ENCODE measurements at places on chromosomes 3 and 15.
A peak's percentile ranks its signal among the peaks of the same experiment; 100 is the strongest.

- no peak for DNase-seq
These were observed 37.6 kb downstream of the PLXNA1 start for GRCh38 chr3:127020543-127020942.

- DNase-seq = no peak
These were observed 22.6 kb downstream of the MTHFS start for GRCh38 chr15:79874242-79874641.

GRCh38 chr15:85499371-85499887 is 119.0 kb downstream of the AKAP13 start:
- DNase-seq = no peak

DNA sequence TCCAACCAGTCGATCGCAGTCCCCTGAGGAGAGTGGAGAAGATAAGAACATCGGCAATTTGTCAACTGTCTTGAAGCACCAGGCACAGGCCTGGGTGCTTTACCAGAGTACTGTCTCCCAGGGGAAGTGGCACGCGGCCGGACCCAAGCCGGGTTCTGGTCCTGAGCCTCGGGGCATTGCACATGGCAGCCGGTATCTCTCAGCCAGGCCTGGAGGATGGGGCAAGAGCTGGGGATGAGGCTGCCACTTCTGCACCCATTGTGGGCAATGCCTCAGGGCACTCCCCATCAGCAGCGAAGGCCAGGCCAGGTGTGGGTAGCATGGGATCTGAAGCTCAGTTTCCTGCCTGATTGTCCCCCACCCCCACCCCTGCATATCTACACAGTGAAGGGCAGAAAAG is 77.5 kb downstream of the ADCY5 start:
- no peak for DNase-seq

GRCh38 chr3:22951910-22952309 is 251.2 kb upstream of the UBE2E2 start:
- no peak for DNase-seq

- no peak for DNase-seq
These were observed 179.9 kb downstream of the MCTP2 start for GRCh38 chr15:94411285-94411684.

DNA sequence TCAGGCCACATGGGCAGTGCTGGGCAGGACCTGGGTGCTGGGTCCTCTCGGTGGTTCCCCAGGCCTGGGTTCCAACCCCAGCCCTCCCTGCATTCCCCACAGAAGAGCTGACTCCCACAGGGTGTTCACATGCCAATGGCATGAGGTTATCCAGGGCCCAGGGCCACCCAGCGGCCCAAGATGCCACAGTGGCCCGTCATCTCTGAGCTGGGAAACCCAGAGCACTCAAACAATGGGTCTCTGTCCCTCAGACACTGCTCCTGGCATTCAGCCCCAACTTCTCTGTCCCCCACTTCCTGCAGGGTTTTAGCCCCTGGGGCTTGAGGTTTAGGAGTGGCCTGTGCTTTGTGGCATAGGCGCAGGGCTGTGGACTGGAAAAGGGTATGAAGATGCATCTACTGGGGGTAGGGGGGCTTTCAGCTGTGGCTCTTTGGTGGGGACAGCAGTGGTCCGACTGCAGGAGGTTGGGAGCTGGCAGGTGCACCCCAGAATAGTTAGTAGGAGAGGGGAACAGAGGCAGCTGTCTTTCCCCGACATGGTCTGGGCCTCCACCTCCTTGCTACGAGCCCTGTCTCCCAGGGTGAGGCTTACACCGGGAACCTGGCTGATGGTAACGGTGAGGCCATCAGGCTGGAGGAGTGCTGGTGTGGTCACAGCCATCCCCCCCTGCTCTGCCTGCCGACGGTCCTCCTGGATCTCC is 1.7 kb downstream of the CCDC9B start:
- no peak for DNase-seq

GRCh38 chr3:39473452-39474125 is 6.1 kb downstream of the MOBP start:
- no peak for DNase-seq

GRCh38 chr3:136171097-136171542 is 25.0 kb downstream of the MSL2 start:
- no peak for DNase-seq

GRCh38 chr3:13455644-13456043 is 24.5 kb upstream of the HDAC11 start:
- DNase-seq = no peak

DNA sequence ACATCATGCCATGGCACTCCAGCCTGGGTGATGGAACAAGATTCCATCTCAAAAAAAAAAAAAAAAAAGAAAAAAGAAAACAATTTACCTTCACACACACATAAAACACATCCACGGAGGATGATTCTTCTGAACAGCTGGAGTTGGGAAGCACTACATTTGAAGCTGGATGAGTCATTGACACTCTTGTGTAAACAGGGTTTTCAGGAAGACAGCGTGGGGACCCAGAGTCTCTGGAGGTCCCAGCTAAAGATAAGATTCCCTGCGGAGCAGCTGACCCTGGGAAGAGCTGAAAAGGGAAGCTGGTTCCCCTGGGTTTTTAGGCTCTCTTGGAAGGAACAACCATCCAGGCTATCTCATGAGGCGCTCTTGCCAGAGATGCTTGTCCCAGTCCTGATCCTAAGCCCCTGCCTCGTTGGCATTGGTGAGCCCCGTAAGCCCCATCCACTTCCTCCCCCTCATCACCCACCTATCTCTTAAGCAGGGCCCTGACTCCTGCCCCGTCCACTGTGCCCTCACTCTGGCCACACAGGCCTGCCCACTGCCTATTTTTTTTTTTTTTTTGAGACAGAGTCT is 32.0 kb upstream of the FURIN start:
- DNase-seq = peak; percentile 32

DNA sequence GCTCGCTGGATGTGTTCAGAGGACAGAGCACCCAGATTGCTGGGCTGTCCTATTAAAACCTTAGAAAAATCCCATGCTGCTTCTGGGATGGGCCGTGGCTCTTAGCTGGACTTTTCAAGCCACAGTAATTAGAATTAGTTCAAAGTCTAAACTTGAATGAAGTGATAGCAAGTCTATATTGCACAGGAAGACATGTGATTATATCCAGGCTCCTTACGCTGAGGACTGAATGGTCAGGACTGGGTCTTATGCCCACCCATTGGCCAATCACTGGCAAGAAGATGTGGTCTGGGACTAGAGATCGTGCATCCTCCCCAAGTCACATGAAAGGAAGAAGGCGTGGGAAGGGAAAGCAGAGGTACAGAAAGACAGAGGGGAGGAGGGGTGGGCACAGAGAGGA is 227.6 kb downstream of the FAM43A start:
- no peak for DNase-seq

- DNase-seq = no peak
These were observed 279.8 kb downstream of the ARPP21 start for GRCh38 chr3:35919160-35919559.

- DNase-seq = no peak
These were observed 625.6 kb downstream of the SI start for GRCh38 chr3:164452707-164453106.

GRCh38 chr3:43128464-43128863 is 22.6 kb upstream of the POMGNT2 start:
- no peak for DNase-seq

- DNase-seq = no peak
These were observed 12.1 kb upstream of the UBE2Q2 start for GRCh38 chr15:75830910-75831805.

DNA sequence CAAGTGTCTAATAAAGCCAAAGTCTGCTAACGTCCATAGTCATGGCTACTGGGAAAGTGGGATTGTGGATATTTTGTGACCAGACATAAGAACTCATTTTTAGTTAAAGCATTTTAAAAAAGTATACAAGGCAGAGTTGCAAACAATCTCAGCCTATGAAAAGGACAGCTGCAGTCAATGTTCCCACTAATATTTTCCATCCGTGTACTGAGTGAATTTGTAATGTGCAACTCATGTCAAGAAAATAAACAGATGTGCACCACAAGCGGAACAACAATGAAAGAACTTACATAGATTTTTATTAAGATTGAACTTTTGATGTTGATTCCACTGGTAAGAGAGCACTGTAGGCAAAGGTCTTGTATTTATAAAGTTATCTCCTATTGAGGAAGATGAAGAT is 231.3 kb upstream of the SEMA6D start:
- no peak for DNase-seq

DNA sequence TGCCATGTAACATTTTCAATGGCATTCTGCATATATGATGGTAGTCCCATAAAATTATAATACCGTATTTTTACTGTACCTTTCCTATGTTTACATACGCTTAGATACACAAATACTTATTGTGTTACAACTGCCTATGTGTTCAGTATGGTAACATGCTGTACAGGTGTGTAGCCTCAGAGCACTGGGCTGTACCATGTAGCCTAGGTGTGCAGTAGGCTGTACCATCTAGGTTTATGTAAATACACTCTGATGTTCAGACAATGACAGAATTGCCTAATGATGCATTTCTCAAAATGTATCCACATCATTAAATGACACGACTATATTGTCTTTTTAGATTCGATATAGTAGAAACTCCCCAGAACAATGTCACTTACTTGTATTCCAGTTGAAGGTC is 22.7 kb downstream of the CD80 start:
- DNase-seq = no peak

DNA sequence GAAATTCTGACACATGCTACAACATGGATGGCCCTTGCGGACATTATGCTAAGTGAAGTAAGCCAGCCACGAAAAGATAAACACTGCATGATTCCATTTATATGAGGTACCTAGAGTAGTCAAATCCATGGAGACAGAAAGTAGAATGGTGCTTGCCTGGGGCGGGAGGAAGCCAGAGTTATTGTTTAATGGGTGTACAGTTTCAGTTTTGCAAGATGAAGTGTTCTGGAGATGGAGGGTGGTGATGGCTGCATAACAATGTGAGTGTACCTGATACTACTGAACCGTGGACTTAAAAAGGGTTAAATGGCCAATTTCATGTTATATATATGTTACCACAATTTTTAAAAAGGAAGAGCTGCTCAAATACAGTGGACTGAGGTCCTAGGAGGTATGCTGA is 66.9 kb downstream of the SEMA5B start:
- no peak for DNase-seq

- DNase-seq = no peak
These were observed 41.2 kb downstream of the PARP15 start for GRCh38 chr3:122618614-122619013.

DNA sequence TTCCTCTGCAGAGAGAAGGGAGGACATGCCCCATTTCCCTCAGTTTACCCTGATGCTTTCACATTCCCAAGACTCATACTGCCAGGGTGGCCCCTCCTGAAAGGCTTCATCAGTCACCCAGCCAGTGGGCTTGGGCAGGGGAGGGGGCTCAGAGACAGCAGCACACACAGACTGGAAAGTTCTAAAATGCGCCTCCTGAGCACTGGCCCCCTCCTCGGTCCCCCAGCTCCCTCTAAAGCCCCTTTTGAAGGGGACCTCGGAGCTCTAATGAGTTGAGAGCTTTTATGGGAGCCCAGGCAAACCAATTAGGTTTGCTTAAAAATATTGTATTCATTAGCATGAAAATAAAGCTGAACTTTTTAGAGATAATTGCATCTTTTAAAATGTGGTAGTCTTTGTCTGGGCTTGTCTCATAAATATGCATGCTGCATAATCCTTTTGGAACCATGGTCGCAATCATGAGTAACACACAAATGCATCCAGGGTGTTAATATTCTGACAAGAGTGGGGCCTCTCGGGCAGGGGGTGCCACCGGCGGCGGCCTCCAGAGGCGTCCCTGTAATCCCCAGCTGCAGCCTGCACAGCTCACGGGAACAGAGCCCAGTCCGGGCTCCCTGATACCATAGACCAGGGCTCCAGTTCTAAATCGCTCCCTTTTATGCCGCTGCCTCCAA is 78.5 kb downstream of the RPLP1 start:
- no peak for DNase-seq

- DNase-seq = no peak
These were observed 70.7 kb downstream of the CHRD start for GRCh38 chr3:184450547-184450946.

- DNase-seq = no peak
These were observed 31.6 kb upstream of the CLASP2 start for GRCh38 chr3:33749546-33750210.

- DNase-seq = no peak
These were observed 28.6 kb downstream of the POMGNT2 start for GRCh38 chr3:43077261-43077660.

GRCh38 chr3:12186515-12187286 is 28.0 kb upstream of the TIMP4 start:
- no peak for DNase-seq

DNA sequence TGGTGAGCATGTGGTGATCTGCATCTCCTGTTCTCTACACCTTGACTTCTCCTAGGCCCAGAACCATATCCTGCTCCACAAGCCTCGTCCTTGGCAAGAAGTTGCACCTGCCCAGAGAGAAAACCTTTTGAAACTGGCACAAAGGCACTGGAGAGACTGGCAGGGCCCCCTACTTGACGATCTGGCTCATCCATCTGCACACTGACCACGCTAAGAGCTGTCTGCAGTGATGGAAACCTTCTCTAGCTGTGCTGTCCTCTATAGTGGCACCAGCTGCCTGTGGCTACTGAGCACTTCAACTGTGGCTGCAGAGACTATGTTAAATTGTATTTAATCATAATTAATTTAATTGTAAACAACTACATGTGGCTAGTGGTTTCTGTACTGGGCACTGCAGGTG is 26.2 kb upstream of the SRP14 start:
- DNase-seq = no peak

DNA sequence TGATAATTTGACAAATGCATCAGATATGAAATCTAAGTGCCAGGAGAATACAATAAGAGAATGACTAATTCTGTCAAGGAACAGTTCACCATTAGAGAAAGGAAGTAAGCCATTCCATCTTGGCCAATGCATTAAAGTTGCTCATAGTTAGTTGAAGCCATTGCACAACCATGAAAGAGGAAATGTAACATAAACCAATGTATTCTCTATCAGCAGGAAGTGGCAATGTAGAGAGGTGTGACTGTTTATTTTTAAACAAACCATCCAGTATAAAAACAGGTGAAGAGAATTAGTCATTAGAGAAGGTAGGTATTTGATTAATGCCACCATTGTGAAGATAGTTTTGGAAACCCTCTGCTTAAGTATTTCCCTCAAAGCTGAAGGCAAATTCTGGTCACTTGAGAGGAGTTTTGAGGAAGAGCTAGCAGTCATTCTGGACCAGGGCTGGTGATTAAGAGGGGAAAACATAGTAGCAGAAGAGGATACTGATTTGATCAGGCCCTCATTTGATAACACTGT is 10.7 kb upstream of the ANXA2 start:
- no peak for DNase-seq

- no peak for DNase-seq
These were observed 411.1 kb upstream of the RGMA start for GRCh38 chr15:93500155-93500554.

DNA sequence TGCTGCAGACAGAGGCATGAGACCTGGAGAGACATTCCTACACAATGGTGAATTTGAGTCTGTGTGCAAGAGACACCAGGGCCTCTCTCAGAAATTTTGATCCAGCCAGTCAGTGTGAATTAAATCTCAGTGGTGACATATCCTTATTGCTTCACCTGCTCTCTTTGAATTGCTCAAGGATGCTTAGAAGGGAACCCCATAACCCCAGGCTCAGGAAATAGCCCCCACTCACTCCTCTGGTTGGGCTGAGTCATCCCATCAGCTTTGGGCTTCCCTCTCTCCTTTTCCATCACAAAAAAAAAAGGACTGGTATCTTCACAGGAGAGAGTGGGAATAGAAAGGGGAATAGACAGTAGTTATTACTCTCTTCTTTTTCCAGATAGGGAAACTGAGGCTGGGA is 33.0 kb upstream of the LARS2 start:
- DNase-seq = no peak
